RKO (cell line): ENCODE measurements at places on chromosomes 11 and 22.
A peak's percentile ranks its signal among the peaks of the same experiment; 100 is the strongest.

DNA sequence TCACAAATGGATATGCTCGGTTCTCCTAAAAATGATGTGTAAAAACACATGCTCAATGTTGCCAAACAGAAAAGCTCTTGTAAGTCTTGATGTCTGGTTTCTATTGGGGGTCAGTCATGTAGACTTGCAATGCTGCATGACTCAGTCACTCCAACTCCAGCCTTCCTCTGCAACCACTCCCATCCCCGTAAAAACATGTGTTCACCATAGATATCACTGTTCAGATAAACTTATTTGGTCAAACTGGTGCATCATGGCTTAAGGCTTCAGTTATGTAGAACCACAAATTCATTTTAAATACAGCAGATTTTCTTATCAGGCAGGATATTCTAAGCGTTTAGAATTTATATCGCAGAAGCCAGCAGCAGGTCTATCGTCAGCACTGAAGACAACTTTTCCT lies 298.4 kb upstream of the LUZP2 start:
- no peak for DNase-seq

- no peak for DNase-seq
Observed at GRCh38 chr11:46290598-46291309, 13.3 kb downstream of the CREB3L1 start.

DNA sequence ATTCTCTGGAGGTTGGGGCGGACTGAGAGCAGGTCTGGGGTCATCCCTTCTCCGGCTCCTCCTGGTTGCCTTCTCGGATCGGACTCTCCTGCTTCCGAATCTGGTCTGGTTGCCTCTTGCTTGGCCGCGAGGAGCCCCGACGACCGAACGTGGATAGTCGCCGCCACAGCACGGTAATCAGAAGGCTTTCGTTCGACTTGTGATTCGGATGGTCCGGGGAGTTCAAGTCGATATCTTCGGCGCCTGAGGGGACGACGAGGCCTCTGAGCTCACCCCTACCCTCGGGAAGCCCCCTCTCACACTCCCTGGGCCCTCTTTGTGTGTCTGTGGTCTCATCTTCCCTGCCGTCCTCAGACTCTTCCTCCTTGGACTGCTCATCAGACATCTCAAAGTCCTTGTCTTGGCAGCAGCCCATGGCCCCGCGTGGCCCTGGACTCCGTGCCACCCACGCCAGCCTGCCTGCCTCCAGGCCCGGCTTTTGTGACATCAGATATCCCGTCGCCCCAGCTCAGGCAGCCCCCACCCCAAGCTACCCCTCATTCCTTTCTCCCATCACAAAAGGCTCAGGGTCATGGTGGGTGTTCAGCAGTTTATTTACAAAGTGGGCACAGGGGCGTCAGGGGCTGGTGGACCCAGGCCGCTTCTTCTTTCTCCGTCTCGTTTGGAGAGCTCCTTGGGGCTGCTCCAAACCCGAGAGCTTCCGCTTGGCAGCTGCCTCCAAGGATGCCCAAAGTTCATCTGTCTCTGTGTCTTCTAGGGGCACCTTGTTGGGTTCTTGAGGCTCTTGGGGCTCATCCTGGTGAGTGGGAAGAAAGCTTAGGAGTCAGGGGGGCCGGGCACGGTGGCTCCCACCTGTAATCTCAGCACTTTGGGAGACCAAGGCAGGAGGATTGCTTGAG lies at the start of gene TEX54:
TSS of gene TEX54 (minus strand) at position 506 of the 899 bp plus-strand sequence.
- peak; percentile 59 for DNase-seq

DNA sequence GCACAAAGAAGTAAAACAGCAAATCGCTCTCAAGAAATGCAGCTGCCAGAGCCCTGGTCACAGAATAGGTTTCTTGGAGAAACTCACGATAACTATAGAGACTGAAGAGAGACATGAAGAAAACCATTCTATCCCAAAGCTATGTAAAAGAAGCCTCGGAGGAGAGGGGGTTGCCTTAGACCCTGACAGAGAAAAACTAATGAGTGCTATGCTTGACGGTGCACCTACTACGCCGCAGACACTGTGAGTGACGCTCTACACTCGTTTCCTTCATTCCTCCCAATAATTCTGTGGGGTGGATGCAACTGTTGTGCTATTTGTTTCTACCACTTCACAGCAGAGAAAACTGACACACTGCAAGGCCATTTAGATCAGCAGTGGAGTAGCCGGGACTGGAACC lies 121.8 kb downstream of the ETS1 start:
- DNase-seq, result no peak

DNA sequence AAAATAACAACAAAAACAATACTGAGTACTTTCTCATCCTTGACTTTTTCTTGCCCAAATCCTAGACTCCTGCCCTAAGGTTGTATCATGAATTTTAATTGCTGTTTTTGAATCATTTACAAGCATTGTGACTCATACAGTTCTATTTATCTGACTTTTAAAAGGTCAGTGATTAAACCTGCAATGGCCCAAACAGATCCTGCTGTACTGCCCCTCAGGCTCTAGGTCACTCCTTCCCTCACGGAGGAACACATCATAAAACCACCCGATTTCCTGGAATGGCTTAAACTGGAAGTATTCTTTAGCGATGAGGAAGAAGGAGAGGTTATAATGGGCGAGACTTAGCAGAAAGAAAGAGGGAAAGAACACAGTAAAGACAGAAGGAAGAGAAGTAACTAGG lies 12.3 kb downstream of the ARFGAP3 start:
- no peak for DNase-seq

- no peak for DNase-seq
Observed at GRCh38 chr11:106333678-106334077, 256.2 kb downstream of the AASDHPPT start.

- DNase-seq, result no peak
Observed at GRCh38 chr11:109135627-109136026, 286.4 kb upstream of the C11orf87 start.

GRCh38 chr22:50537765-50538164 lies 7.9 kb upstream of the KLHDC7B start:
- DNase-seq, result no peak

DNA sequence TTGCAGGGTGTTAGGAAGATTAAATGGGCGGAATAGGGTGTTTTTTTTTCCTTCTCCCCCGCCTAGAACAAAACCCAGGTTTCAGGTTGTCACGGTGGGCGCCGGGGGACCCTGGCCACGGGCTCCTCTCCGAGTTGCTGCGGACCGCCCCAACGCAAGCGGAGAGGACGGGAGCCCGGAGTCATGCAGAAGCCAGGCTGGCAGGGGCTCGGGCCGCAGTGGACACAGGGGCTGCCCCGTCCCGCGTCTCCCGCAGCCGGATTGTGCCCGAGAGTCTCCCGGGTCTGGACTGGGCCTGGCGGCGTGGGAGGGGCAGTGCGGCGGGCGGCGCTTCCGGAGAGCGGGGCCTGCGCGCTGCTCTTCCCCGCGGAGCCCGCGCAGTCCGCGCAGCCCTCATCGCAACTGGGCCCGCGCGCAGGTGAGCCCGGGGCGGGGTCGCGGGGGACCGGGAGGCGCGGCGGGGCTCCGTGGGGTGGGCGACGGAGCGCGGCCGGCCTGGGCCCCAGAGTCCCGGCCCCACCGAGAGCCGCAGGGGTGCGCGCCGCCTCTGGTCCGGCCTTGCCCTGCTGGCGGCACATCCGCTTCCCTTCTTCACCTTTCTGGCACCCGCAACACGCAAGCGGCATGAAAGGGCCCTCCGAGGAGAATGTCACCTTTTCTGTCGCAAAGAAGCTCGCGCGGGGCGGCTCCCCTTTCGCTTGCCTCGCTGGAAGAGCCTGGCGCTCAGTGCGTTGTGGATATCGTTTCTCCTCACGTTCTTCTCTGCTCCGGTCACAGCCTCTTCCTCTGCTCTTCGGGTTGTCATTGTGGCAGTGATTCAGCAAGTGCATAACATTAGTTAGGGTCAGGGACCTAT lies at the start of gene TIRAP:
TSS of gene TIRAP (plus strand) at position 358 of the 856 bp plus-strand sequence. CDS start 7,802 bp downstream, outside the sequence.
- DNase-seq, result peak; percentile 86

DNA sequence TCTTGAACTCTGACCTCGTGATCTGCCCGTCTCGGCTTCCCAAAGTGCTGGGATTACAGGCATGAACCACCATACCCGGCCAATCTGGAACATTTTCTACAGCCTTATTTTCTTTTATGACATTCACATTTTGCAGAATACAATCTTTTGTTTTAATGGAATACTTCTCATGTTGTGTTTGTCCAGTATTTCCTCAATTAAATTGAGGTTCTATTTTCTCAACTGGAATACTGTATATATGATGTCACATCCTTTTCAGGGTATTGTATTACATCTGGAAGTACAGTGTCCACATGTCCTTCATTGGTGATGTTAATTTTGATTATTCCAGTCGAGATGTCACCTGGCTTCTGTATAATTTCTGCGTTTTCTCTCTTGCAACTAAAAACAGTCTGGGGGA lies 90.8 kb upstream of the HORMAD2 start:
- no peak for DNase-seq

- peak; percentile 45 for DNase-seq
Observed at GRCh38 chr11:13118194-13118593, 109.1 kb downstream of the RASSF10 start.

DNA sequence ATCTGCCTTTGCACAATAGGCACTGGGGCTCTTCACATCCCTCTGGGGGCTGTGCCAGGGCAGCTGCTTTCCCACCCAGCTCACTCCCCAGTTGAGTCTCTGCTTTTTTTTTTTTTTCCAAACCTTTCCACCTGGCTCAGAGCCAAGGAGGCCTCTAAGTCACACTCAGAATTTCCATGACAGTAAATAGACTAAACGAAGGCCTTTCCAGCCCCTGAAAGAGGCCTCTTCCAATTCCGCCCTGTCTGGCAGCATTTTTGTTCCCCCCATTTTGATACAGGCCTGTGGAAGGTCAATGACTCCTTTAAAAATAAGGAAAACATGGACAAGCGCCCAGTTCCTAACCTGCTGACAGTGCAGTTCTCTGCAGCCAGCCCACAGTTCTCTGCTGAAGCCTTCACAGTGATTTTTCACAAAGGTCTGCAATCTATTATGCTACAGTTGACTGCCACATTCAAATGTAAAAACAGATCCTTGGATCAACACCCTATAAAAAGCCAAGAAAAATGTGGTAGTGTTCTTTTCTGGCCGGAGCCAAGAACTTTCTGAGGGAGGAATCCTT lies 107.5 kb upstream of the SESN3 start:
- DNase-seq, result no peak

- no peak for DNase-seq
Observed at GRCh38 chr11:12727563-12728211, 53.5 kb downstream of the TEAD1 start.

DNA sequence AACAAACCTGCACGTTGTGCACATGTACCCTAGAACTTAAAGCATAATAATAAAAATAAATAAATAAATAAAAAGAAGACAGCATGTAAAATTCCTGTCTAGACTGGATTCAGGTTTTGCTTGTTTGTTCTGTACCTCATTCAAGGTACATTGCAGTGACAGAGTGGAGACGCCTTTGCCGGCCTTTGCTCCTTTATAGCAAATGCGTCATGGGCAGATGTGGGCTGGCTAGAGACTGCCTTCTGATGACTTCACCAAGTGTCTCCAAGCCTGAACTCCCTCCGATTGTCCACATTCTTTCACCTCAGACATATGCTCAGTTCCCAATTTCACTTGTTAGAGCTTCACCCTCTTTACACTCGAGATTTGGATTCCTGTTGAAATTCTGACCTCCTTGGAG lies 147.8 kb upstream of the ARHGAP20 start:
- DNase-seq, result no peak

- no peak for DNase-seq
Observed at GRCh38 chr11:2512431-2513407, 67.9 kb downstream of the KCNQ1 start.

GRCh38 chr22:45587638-45588505 lies 83.8 kb upstream of the ATXN10 start:
- no peak for DNase-seq

- no peak for DNase-seq
Observed at GRCh38 chr11:33651555-33651954, 49.1 kb downstream of the C11orf91 start.

DNA sequence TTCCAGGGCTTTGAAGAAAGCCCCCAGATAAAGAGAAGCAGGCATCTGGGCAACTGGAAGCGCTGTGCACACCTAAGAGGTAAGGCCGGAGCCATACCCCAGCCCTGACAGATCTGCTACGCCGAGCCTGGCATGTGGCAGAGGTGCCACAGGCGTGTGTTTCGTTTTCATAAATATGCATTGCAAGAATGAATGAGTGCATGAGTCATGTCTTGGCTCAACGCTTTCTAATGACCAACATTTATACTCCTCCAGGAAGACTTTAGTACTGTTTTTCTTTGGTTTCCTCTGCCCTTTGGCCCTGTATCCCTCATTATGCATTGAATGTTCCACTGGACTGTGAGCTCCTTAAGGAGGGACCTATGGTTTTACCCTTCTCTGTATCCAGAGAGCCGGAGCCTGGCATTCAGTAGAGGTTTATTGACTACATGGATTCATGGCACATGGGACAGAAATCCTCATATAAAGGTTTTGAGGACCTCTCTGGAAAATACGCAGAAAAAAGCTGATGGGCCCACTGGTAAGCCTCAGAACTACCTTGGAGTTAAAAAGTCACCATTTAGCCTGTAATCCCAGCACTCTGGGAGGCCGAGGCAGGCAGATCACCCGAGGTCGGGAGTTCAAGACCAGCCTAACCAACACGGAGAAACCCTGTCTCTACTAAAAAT lies 38.9 kb upstream of the CSNK2A3 start:
- DNase-seq, result peak; percentile 15

DNA sequence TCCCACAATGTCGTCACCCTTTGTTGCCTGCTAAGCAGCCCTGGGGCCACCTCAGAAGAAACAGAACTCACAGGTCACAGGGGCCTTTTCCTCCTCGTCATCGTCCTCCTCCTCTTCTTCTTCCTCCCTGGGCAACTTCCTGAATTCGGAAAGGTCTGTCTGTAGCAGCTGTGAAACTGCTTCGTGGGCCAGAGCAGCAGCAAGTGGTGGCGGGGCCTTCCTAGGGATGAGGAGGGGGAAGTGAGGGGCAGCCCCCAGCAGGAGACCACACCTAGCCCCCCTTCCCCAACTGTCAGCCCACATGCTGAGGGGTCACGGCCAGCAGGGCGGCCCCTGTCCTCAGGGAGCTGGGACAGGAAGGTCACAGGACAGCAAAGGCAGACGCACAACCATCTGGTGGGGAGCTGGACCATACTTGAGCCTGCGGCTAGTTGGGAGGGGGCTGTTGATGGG lies 13.2 kb downstream of the PPM1F start:
- no peak for DNase-seq

GRCh38 chr11:104410336-104410735 lies 246.4 kb upstream of the PDGFD start:
- no peak for DNase-seq
